ENCODE measurements at places on chromosomes 12 and 14.

- H3K27me3 ChIP-seq = peaks cover under 1% of the 10 kb centered on the region
- DNase-seq = no peak
- H3K36me3 ChIP-seq = no peaks in the 10 kb centered on the region
- H3K4me1 ChIP-seq = no peaks in the 10 kb centered on the region
Measured at GRCh38 chr12:3305904-3306619, 184.9 kb upstream of the PRMT8 start.

GRCh38 chr12:29732191-29732590 lies 51.6 kb downstream of the TMTC1 start:
- peaks cover 4% of the 10 kb centered on the region for H3K27me3 ChIP-seq
- H3K36me3 ChIP-seq = no peaks in the 10 kb centered on the region
- no peak overlapping the region for H3K27ac ChIP-seq
- no peak for DNase-seq
- H3K4me1 ChIP-seq = no peaks in the 10 kb centered on the region
- no peak overlapping the region for H3K4me3 ChIP-seq

GRCh38 chr14:55746558-55746957 lies 166.6 kb downstream of the KTN1 start:
- H3K36me3 ChIP-seq = no peaks in the 10 kb centered on the region
- H3K4me3 ChIP-seq = no peak overlapping the region
- DNase-seq = no peak

DNA sequence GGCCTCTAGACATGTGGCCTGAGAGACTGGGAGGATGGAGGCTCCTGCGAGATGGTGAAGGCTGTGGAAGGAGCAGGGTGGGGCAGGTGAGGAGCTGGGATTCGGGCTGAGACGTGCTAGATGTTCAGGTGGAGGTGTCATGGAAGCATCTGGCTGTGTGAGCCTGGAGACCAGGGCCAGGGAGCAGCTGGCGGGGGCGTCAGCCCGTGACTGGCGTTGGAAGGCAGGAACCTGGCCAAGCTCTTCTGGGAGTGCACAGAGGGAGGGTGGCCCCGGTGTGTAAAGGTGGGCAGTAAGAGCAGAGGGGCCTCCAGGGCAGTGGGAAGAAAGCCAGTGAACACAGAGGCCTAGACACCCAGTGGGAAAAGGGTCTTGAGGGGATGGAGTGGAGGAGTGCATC lies 55.1 kb upstream of the RD3L start:
- no peak for DNase-seq
- no peaks in the 10 kb centered on the region for H3K4me1 ChIP-seq
- H3K27me3 ChIP-seq = peaks cover 13% of the 10 kb centered on the region
- H3K27ac ChIP-seq = no peak overlapping the region

GRCh38 chr14:89011355-89012281 lies 187.2 kb downstream of the TTC8 start:
- no peaks in the 10 kb centered on the region for H3K4me1 ChIP-seq
- peaks cover 22% of the 10 kb centered on the region for H3K27me3 ChIP-seq
- no peak overlapping the region for H3K4me3 ChIP-seq
- H3K27ac ChIP-seq = no peak overlapping the region
- H3K36me3 ChIP-seq = no peaks in the 10 kb centered on the region

- no peak for DNase-seq
- H3K27me3 ChIP-seq = no peaks in the 10 kb centered on the region
- H3K36me3 ChIP-seq = peaks cover 14% of the 10 kb centered on the region
- peak overlapping the region; percentile 97 for H3K4me3 ChIP-seq
- peaks cover 16% of the 10 kb centered on the region for H3K4me1 ChIP-seq
Measured at GRCh38 chr12:57935331-57935730, 6.0 kb upstream of the ATP23 start.

DNA sequence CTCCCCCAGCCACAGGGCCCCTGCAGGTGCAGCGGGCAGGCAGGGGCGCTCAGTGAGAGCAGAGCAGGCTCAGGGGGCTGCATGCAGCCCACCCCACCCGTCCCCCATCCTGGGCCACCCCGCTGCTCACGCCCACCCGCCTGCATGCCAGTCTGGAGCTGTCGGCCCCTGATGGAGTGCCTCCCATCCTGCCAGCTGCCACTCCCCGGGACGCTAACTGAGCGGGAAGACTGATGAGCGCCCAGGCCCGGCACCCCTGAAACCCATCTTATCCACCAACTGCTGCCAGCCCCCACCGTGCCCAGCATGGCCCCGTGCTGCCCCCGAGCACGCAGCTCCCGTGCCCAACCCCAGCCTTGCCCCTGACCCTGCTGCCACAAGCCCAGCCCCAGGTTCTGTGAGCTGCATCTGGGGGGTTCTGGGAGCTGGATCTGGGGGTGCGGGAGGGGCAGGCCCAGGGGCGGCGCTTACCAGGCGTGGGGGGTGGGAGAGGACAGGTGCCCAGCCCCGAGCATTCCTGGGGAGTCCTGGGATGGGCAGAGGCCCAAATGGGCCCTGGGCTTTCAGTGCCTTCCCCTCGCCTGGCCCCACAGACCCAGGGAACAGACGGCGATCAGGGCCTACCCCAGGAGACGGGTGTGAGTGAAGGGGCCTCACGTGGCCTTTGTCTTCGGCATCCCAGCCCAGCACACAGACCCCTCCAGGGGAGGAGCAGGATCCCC lies 13.3 kb downstream of the AKT1 start:
- H3K36me3 ChIP-seq = no peaks in the 10 kb centered on the region
- no peak overlapping the region for H3K27ac ChIP-seq
- no peaks in the 10 kb centered on the region for H3K27me3 ChIP-seq
- DNase-seq = no peak

GRCh38 chr12:4353785-4354208 lies 25.7 kb downstream of the FGF23 start:
- H3K4me3 ChIP-seq = no peak overlapping the region
- no peaks in the 10 kb centered on the region for H3K27me3 ChIP-seq
- no peak overlapping the region for H3K27ac ChIP-seq
- peaks cover 8% of the 10 kb centered on the region for H3K36me3 ChIP-seq

GRCh38 chr12:133203344-133204263 lies 22.3 kb downstream of the ZNF268 start:
- peaks cover 5% of the 10 kb centered on the region for H3K27me3 ChIP-seq
- H3K27ac ChIP-seq = peak overlapping the region; percentile 66
- peak overlapping the region; percentile 47 for H3K4me3 ChIP-seq
- no peak for DNase-seq

DNA sequence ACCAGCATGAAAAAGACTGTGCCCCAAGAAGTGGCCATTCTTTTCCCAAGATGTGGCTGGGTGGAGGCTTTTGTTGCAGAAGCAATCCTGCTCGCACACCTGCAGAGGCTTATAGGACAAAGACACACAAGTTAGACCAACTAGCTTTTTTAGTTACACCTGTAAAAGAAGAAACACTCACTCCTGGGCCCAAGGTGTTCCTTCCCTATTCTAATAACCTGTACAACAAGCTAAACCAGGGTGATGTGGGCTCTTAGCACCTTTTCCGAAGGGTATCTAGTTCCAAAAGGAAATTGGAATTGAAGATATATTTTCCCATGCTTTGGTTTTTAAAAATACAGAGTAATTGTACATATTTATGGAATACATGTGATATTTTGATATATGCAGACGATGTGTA lies 31.0 kb downstream of the ENTPD5 start:
- H3K27ac ChIP-seq = no peak overlapping the region
- H3K4me1 ChIP-seq = no peaks in the 10 kb centered on the region
- DNase-seq = no peak
- peaks cover 18% of the 10 kb centered on the region for H3K36me3 ChIP-seq
- H3K4me3 ChIP-seq = no peak overlapping the region

DNA sequence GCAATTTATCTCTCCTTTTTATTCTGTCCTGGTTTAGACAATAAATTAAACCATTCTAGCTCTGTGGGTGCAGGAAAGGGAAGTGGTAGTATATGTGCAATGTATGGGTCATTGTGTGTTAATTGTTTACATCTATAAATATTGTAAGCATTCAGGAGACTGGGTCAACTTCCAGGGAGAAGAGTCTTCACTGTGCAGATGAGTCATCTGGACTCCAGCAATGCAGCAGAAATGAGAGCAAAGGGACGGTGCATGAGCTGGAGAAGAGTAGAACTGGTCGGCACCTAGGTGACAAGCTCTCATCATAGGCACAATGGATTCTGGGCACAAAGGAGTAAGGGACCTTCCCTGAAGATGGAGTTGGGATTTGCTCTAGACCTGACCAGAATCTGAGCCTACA lies 211.1 kb upstream of the DAAM1 start:
- H3K4me1 ChIP-seq = no peaks in the 10 kb centered on the region
- no peak overlapping the region for H3K27ac ChIP-seq
- no peak overlapping the region for H3K4me3 ChIP-seq
- DNase-seq = no peak

DNA sequence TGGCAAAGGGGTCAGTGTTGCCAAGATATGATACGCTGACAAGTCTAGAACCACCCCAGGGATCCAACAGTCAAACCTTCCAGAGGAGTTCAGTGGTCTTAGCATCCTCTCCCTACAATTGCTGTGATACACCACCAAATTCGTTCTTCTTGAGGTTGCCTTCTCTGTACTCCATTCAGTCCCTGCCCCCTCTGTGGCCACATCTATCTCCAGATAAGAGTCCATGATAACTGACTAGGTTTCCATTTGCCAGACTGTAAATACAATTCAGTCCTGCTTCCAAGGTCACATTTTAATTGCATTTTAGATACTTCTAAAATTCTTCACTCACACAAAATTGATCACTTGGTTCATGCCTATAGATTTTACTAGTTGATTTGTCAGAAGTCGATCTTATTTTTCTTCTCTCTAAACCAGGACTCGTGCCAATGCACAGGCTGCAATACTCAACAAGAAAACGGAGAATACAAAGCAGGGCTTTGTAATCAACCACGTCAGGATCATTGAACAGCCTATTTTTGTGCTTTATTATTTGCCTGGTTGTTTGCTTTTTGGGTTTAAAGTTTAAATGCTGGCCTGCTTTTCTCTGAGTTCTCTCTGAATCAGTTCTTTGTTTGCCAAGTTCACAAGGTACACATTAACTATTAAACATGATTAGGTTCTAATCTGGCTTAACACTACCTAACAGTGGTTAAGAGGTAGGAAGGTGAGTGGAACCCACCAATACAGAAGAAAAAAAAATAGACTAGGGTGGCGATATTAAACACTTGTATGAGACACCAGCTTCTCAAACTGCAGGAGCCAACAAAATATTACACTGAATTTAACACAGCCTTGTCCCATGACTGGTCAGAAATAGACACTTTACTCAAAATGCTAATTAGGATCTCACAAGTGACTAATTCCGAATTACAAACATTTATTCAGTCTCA lies 5.3 kb upstream of the TSPAN8 start:
- H3K4me3 ChIP-seq = no peak overlapping the region
- H3K27ac ChIP-seq = no peak overlapping the region
- peaks cover 4% of the 10 kb centered on the region for H3K27me3 ChIP-seq

- peaks cover 21% of the 10 kb centered on the region for H3K36me3 ChIP-seq
- no peaks in the 10 kb centered on the region for H3K27me3 ChIP-seq
- DNase-seq = no peak
Measured at GRCh38 chr12:108642899-108643654, 9.4 kb upstream of the SELPLG start.

DNA sequence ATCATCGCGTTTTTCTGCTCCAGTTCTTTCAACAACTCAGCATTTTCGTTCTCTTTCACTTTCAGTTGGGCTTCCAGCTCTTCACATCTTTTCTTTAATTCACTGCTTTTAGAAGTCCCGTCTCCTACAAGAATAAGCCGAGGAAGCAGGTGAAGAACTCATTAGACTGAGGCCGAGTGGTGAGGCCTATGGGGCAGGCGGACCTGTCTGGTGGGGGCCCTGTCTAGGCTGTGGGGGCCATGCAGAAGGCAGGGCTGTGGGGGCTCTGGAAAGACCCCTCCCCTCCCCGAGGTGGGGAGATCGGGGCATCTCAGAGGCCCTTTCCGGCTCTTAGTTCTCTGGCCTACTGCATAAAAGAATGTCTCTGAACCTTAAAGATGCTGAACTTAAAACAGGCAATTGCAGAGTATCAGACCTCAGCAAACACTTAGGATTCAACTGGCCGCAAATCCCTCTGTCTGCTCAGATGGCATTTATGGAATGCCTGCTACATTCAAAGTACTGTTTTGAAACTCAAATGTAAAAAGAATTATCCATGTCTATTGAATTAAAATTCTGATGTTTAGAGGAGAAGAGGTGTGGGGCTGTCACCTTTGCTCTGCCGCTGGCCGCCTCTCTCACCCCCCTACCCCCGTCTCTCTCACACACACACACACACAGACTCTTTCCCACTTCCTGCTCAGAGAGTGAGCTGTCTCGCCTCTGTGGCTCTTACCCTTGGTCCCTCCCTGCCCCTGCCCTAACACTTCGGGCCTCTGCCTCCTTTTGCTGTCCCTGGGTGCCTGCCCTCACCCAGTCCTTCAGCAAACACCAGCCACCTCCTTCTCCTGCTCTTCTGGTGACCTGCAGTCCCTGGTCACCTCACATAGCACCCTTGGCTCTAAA lies 34.7 kb downstream of the CCDC92 start:
- peak overlapping the region; percentile 73 for H3K4me3 ChIP-seq
- H3K27ac ChIP-seq = peak overlapping the region; percentile 84
- H3K36me3 ChIP-seq = peaks cover 14% of the 10 kb centered on the region
- peaks cover 29% of the 10 kb centered on the region for H3K4me1 ChIP-seq
- no peaks in the 10 kb centered on the region for H3K27me3 ChIP-seq

- H3K27me3 ChIP-seq = peaks cover 3% of the 10 kb centered on the region
- no peak within 1 kb of the TSS for H3K4me3 ChIP-seq
- DNase-seq = no peak
- no peak within 1 kb of the TSS for H3K27ac ChIP-seq
Measured at GRCh38 chr14:22814941-22815713, at the start of gene SLC7A7. TSS of gene SLC7A7 (minus strand) at chr14:22815435. CDS start at chr14:22813398, 2,037 bp downstream.

DNA sequence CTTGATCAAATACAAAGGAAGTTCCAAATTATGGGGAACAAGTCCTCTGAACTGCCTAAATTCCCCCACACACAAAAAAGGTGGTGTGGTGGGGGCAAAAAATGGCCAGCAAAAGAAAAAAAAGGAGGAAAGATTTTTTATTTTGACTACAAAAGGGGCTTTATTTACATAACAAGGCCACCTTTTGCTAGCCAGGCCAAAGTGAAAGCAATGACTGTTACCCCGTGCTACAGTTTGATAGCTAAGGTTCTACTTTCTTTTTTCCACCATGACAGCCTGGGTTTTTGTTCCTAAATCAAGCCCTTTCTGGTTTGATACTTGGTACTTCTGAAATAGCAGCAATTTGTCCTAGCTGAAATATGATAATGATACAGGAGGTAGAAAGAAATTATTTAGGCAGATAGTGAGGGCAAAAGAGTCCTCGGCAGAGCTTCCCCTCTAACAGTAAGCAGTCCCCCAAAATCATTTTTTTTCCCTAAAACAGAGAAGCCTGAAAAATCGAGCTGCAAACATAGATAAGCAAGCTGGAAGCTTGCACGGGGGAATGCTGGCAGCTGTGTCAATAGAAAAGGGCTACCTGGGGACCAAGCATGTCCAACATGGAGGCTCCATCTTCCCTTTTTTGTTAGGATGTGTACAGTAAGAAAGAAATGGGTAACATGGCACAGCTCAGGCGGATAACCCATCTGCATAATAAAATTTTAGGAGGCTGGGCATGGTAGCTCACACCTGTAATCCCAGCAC lies 8.9 kb upstream of the B4GALNT1 start:
- no peak for DNase-seq
- no peaks in the 10 kb centered on the region for H3K4me1 ChIP-seq
- no peak overlapping the region for H3K27ac ChIP-seq

- H3K4me3 ChIP-seq = no peak overlapping the region
- H3K36me3 ChIP-seq = no peaks in the 10 kb centered on the region
- peaks cover 5% of the 10 kb centered on the region for H3K27me3 ChIP-seq
- no peak overlapping the region for H3K27ac ChIP-seq
- peaks cover 4% of the 10 kb centered on the region for H3K4me1 ChIP-seq
- DNase-seq = no peak
Measured at GRCh38 chr12:24738441-24738840, 210.5 kb downstream of the BCAT1 start.

- no peak overlapping the region for H3K4me3 ChIP-seq
- no peak overlapping the region for H3K27ac ChIP-seq
- DNase-seq = no peak
- peaks cover 5% of the 10 kb centered on the region for H3K27me3 ChIP-seq
Measured at GRCh38 chr12:119447126-119447525, 112.6 kb downstream of the CCDC60 start.
